ENCODE measurements at places on chromosomes 6 and 20. TPM values are rescaled to one million over a fixed set of nuclear protein-coding genes. Genes with fewer than 3 reads are reported as not detected.

DNA sequence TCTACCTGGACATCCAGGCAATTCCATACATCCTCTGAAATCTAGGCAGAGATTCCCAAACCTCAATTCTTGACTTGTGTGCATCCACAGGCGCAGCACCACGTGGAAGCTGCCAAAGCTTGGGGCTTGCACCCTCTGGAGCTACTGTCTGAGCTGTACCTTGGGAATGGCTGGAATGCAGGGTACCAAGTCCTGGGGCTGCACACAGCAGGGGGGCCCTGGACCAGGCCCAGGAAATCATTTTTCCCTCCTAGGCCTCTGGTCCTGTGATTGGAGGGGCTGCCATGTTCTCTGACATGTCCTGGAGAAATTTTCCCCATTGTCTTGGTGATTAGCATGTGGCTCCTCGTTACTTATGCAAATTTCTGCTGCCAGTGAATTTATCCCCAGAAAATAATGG is 391.9 kb upstream of the CHD6 start:
- no peak for DNase-seq

GRCh38 chr6:47202644-47203205 is 107.0 kb downstream of the TNFRSF21 start:
- no peak for DNase-seq

DNA sequence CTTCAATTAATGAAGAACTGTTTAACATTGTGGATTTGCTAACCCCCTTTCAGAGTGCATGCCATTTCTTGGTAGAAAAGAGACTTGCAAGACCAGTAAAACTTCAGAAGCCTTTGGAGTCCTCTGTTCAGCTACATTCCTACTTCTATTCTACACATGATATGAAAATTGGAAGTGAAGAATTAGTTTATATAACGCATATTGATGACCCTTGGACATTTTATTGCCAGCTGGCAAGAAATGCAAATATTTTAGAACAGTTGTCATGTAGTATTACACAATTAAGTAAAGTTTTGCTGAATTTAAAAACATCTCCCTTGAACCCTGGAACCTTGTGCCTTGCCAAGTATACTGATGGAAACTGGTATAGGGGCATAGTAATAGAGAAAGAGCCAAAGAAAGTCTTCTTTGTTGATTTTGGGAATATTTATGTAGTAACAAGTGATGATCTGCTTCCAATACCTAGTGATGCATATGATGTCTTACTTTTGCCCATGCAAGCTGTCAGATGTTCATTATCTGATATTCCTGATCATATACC is 3.3 kb downstream of the TDRD6 start:
- no peak for DNase-seq

GRCh38 chr6:144129469-144129868 is 20.8 kb upstream of the STX11 start:
- no peak for DNase-seq

DNA sequence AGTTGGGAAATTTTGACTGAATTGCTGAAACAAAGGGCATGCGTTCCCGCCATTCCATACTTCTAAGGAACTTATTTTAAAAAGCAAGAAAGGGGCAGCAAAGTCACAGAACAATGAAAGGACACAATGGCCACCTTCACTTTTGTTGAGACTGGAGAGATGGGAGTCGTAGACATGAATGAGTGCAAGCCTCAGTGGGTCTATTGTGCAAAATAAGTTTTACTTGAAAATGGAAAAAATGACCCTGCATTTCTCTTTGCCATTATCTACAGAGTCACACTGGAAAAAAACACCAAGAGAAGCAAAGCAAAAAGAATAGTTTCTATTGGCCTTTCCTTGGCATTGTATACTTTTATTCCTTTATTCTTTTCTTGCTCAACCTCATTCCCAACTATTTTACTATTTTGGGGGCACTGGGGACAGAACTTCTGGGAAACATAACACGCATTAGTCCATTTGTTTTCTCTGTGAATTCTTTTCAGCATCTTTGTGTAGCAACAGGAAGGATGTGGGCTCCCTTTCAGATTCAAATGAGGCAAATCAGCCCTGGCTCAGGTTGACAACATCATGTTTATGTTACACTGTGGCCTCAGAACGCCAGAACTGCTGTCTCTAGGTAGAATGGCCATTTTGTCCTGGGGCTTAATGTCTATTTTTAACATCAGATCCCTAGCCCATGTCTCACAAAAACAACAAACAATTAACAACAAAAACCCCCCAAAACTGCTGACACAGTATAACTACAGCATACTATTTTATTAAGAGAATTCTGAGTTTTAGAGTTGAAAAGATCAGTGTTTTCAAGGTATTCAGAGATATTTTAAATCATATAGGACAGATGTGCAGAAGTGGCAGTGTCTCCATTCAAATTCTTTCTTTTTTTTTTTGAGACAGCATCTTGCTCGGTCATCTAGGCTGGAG is 122.2 kb downstream of the FYN start:
- no peak for DNase-seq

DNA sequence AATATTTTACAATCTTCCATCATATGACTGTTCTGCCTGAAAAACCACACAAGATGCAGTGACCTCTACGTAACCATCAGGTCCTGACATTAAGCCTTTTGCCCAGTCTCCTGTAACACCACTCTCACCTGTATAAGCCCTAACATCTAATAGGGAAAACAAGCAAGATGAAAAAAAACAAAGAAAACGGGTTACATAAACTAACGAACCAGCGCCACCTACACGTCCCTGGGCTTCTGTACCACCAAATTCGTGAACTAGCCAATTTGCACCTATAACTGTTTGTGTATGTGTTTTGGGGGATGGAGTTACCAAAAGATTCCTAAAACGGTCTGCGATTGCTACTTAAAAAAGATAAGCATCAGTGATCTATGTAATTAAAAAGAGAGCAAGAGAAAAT is 70.2 kb downstream of the BLOC1S5 start:
- no peak for DNase-seq

DNA sequence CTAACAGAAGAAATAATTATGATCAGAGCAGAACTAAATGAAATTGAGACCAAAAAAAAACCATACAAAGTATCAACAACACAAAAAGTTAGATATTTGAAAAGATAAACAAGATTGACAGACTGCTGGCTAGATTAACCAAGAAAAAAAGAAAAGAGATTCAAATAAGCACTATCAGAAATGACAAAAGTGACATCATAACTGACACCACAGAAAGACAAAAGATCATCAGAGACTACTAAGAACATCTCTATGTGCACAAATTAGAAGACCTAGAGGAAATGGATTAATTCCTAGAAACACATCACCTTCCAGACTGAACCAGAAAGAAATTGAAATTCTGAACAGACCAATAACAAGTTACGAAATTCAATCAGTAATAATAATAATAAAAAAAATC is 17.9 kb downstream of the DTNBP1 start:
- no peak for DNase-seq

DNA sequence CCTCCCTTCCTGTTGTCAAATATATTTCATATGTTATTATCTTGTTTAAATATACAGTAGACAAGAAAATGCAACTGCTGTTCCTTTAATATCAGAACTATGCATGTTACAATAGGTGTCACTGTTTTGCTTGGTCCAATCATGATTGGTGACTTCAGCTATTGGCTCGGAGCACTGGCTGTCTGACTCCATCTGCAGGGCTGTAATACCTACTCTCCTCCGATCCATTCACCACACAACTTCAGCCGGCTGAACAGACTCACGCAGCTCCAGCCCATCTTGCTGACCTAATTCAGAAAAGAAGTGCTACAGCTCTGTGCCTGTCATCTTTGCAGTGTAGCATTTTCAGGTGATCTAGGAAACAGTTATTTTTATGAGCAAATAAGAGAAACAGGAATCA is at the start of gene BTBD3:
Gene BTBD3 (plus strand): TSS at position 231 of the 400 bp plus-strand sequence. CDS start 383 bp downstream, outside the sequence.
- peak; percentile 66 for DNase-seq

DNA sequence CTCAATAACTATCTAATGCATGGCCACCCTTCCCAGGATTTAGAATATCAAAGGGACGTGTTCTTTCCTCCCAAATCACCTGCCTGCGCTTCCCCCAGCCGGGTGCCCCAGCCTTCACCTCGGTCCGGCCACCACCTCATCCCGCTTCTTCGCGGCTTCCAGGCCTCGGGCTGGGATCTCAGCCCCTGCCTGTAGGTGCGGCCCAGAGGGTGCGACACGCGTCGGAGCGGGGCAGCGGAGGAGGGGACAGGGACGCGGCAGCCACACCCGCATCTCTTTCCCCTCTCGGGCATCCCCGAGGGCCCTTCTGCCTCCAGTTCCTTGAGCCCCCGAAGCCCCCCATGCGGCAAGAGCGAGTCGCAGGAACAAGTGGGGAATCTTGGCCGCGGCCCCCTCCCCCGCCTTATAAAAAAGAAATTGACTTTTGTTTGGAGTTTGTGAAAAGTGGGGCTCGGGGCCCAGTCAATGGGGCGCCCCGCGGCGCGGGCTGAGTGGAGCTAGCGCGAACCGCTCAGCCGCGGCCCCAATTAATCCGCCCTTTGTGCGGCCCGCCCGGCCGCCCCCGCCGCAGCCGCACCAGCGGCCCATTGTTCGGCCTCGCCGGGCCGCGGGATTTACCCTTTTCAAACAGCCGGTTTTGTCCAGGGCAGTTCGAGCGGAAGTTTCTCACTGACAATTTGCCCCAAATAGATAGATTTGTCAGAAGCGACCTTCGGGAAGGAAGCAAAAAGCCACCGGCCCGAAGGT is 8.4 kb upstream of the NR2E1 start:
- peak; percentile 63 for DNase-seq

- DNase-seq = no peak
Observed at GRCh38 chr6:22083119-22083518, 213.7 kb downstream of the PRL start.

DNA sequence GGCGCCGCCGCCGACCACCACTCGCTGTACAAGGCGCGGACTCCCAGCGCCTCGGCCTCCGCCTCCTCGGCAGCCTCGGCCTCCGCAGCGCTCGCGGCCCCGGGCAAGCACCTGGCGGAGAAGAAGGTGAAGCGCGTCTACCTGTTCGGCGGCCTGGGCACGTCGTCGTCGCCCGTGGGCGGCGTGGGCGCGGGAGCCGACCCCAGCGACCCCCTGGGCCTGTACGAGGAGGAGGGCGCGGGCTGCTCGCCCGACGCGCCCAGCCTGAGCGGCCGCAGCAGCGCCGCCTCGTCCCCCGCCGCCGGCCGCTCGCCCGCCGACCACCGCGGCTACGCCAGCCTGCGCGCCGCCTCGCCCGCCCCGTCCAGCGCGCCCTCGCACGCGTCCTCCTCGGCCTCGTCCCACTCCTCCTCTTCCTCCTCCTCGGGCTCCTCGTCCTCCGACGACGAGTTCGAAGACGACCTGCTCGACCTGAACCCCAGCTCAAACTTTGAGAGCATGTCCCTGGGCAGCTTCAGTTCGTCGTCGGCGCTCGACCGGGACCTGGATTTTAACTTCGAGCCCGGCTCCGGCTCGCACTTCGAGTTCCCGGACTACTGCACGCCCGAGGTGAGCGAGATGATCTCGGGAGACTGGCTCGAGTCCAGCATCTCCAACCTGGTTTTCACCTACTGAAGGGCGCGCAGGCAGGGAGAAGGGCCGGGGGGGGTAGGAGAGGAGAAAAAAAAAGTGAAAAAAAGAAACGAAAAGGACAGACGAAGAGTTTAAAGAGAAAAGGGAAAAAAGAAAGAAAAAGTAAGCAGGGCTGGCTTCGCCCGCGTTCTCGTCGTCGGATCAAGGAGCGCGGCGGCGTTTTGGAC is 2.0 kb downstream of the SOX4 start:
- peak; percentile 53 for DNase-seq

Gene SIRPD
- not detected for polyA plus RNA-seq

Gene SLC2A10
- polyA plus RNA-seq = 12.0 TPM

Gene BTN1A1
- polyA plus RNA-seq = not detected

Gene FNDC11
- polyA plus RNA-seq = 0.27 TPM
